Smooth muscle cell of the umbilical artery (primary cell): ENCODE measurements at places on chromosomes 6 and 20. TPM values are rescaled to one million over a fixed set of nuclear protein-coding genes. Genes with fewer than 3 reads are reported as not detected.

Gene ENPP1
- 15.7 and 42.2 TPM in 2 replicates for total RNA-seq

Gene SPTLC3
- 3.6 and 4.0 TPM in 2 replicates for total RNA-seq

Gene CASP8AP2
- total RNA-seq = 11.3 and 18.3 TPM in 2 replicates

Gene RIPOR3
- 1.2 and 8.6 TPM in 2 replicates for total RNA-seq

Gene CRYBG1
- 1.5 and 3.6 TPM in 2 replicates for total RNA-seq

Gene SAMD10
- 0.30 and 2.4 TPM in 2 replicates for total RNA-seq

Gene HCK
- total RNA-seq = not detected in 2 replicates
